EL (cell line): ENCODE measurements at places on chromosomes 3 and 15.

GRCh38 chr3:21457084-21457483 is 293.9 kb downstream of the ZNF385D start:
- no peak for DNase-seq

- no peak for DNase-seq
These were observed 40.2 kb upstream of the PYGO1 start for GRCh38 chr15:55628369-55628730.

DNA sequence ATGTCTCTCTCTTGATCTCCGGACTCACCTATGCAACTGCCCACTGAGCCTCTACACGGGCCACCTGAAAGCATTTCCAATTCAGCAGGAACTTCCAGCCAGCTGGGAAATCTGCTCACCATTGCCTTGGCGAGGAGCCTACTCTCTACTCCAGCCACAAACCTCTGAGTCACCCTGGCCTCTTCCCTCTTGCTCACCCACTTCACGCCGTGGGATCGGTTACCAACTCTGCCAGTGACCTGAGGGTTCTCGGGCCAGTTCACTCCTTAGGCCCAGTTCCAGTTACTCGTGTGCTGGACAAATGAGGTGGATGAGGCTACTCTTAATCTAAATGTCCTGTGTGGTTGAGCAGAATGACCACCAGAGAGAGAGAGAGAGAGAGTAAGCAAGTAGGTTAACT is 70.1 kb downstream of the CEMIP start:
- peak; percentile 91 for DNase-seq

- DNase-seq: peak; percentile 48
These were observed 5.7 kb downstream of the STIMATE start for GRCh38 chr3:52891615-52892081.

GRCh38 chr3:194162070-194162678 is 26.2 kb downstream of the HES1 start:
- no peak for DNase-seq

- DNase-seq: no peak
These were observed 85.6 kb downstream of the IQSEC1 start for GRCh38 chr3:12987602-12988001.

DNA sequence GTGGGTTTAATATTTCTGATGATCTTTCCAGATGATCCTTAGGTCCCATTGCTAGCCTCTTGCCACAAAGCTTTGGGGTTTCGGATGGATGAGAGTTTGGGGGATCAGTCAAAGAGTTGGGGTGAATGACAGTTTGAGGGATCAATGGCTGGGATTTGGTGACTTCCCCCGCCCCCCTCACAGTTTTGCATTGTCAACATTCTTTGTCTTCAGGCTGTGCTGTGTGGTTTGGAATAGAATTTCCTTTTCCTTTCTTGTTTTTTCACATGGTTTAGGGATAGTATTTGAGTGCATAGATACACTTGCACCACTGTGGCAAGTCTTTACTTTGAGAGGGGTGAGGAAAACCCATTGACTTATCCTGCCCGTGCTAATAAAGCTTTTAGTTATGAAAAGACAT is 14.3 kb downstream of the MEF2A start:
- DNase-seq: peak; percentile 17

DNA sequence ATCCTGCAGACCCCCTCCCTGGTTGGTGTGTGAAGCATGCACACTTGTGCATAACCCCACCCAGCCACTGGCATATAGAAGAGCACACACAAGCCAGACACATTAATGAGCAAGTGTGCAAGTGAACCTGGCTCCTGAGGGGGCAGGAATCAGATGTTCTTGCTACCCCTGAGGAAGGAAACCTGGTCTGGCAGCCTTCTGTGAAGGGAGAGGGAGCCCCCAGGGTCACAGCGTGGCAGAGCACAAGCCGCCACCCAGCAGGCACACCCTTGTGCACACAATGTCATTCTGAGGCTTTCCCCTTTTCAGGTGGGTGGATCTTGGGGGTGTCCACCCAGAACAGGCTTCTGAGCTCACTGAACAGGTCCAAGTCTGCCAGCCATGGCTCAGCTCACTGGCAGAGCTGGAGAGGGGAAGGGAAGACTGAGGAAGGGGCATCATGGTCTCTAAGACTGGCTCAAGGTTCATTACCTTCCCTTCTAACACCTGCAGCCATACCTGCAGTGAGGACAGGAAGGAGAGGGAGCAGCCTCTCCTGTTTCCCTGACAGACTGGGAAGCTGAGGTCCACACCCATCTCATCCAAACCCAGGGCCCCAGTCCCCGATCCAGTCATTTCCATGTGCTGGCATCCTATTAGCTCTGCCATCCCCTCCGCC is 31.6 kb upstream of the SEMA3F start:
- no peak for DNase-seq

DNA sequence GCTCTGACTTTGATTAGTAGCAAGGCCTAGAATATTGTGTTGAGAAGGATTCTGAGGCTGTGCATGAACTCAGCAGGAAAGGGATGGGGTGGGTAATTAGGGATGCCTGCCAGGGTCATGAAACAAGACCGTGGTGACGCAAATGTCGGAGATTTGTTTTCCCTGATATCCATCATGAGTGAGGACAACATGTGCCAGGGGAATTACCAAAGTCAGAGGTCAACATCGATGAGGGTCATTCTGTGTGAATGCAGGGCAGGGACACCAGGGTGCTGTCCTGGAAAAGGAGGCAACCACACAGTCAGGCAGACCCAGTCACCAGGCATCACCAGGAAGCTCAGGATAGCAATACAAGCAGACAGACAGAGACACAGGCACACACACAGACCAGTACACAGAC is 52.2 kb downstream of the SLCO2A1 start:
- DNase-seq: no peak

DNA sequence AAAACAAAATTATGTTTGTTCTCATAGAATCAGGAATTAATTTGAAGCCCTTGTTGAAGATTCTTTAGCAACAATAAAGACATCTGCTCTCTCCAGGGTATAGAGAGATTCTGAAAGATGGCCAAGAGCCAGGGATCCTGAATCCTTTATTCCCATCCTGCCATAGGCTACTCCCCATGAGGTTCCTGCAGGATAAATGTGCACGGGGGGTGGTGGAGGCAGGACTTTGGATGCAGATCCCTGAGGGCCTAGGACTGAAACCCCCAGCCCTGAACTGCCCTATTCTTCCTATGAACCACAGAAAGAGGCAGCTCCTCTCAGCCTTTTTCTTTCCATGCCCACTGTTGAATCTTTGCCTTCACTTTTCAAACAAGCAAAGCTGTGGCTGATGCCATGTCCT is 17.1 kb downstream of the TMEM108 start:
- DNase-seq: no peak

DNA sequence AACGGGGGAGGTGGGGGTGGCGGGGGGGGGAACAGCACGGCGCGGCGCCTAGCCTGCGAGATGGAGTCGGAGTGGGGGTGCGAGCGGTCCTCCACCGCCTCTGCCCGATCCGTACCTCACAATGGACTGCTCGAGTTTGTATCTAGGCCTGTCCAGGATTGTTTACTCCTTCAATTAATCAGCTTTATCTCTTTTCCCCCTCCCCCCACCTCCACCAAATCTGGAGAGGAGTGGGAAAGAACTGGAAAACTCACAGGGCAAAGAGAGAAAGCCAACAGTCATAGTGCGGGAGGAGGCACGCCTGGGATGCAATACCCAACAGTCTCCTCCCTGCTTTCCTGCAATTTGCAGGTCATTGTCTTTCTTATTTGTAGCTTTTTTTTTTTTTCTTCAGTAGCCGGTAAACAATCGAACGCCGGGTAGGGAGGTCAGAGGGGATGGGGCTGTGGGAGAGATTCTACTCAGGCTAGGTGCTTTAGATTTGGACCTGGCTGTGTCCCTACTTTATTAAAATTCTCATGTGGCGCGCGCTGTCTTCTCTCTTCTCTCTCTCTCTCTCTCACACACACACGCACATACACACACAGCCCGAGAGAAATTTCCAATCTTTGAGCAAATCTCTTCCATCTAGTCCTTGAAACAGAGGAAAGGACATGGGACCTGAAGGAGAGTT is 6.9 kb upstream of the MEIS2 start:
- DNase-seq: no peak
